NCI-H1436 treated with DMSO at 0.1 percent for 48 hours (cell line): ENCODE measurements at places on chromosomes 7 and 10.

GRCh38 chr10:23408330-23408976 is 30.4 kb upstream of the OTUD1 start:
- no peak for DNase-seq

DNA sequence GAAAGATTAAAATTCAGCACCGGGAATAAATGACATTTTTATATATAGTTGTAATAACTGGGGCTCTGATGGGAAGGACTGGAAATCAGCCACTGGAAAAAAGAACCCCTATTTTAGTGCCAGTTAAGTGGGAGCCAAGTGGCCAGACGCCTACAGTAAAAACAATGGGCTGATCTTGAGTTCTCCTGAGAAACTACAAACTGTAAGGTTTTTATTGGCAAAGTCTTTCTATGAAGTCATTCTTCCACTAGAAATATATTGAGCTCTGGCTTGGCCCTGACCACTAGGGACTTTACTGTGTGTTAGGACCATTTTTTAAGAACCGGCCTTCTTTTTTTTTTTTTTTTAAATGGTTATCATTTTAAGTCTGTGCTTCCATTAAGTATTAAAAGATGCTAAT is 79.6 kb downstream of the ZNF22 start:
- no peak for DNase-seq

- no peak for DNase-seq
Observed at GRCh38 chr10:62098278-62099121, 170.1 kb downstream of the RTKN2 start.

- no peak for DNase-seq
Observed at GRCh38 chr10:16909961-16910792, 93.0 kb upstream of the RSU1 start.

- DNase-seq = no peak
Observed at GRCh38 chr10:70589762-70590654, 12.5 kb downstream of the PRF1 start.

DNA sequence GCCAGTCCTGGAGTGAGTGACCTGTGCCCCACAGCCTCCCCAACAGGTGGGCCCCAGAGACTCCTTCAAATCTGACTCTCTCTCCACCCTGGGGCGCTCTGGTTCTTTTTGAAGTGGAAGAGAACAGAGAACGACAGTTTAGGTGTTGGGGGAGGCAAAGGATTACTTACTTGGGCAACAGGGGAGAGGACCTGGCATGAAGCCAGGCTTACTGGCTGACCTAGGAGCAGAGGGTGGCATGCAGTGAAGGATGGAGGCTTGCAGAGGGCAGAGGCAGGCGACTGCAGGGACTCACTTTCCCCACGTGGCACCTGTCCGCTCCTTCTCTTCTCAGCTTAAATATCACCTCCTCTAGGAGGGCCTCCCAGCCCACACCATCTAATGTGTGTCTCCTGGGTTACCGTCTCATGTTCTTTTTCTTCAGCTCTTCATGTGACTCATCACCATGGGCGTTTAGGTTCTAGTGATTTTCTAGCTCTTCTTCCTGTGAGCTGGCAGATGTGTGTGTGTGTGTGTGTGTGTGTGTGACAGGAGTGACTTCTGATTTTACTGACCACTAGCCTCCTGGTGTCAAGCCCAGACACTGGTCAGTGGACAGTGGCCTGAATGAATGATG is 15.5 kb downstream of the LZTS2 start:
- no peak for DNase-seq

DNA sequence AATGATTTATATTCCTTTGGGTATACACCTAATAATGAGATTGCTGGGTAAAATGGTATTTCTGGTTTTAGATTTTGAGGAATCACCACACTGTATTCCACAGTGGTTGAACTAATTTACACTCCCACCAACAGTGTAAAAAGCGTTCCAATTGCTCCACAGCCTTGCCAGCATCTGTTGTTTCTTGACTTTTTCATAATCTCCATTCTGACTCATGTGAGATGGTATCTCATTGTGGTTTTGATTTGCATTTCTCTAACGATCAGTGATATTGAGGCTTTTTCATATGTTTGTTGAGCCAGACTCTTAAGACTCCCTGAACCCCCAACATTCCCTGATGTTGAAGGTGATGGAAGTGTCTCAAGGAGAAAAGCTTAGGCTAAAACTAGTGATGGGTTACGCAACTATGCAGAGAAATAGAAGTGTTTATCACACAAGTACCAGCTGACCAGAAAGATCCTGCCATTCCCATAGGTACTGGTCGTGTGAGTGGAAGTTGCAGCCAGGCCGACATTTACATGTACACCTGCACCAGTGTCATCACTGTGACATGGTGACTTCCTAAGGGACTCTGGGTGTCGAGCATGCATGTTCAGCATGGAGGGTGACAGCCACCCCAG is 711.2 kb upstream of the NRP1 start:
- DNase-seq = no peak

GRCh38 chr7:82559193-82559805 is 115.7 kb upstream of the CACNA2D1 start:
- peak; percentile 93 for DNase-seq

- DNase-seq = peak; percentile 7
Observed at GRCh38 chr10:98096731-98097130, 37.7 kb upstream of the R3HCC1L start.

GRCh38 chr10:116870949-116871348 is 21.6 kb downstream of the ENO4 start:
- no peak for DNase-seq

DNA sequence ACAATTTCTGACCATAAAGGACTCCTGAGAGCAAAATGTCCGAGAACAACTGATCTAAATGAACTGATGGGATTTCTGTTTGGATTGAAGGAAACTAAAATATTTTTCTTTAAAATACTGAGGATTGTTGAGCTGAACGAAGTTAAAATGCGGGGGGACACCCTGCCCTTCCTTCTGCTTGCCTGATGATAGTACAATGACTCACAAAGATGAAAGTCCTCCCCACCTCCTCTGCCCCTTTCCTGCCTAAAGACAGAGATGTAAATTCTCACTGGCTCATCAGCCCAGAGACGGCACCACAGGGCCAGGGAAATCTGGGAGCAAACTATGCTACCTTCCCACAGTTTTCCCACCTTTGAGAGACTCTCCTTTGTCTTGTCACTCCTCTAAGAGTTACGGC is 180.6 kb downstream of the PHTF2 start:
- DNase-seq = no peak

DNA sequence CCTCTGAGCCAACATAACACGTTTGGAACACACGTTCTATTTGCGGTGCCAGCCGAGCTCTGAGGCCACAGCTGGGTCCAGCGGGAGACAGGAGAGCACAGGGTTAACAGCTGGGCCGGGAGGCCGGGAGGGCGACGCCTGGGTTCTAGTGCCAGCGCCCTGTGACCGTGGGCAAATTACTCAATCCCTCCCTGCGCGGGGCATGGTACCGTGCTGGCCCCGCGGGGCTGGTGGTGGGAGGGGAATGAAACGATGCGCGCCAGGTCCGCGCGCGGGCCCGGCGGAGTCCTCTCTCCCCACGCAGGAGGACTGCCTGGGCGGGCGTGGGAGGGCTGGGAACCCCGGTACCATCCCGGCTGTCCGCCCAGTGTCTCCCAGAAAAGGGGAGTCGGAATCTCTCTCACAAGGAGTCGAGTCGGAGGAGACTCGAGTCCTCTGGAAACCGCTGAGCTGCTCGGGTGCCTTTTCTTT is 30.4 kb downstream of the LEP start:
- DNase-seq = no peak

- no peak for DNase-seq
Observed at GRCh38 chr10:102960157-102960556, 42.1 kb downstream of the CNNM2 start.

DNA sequence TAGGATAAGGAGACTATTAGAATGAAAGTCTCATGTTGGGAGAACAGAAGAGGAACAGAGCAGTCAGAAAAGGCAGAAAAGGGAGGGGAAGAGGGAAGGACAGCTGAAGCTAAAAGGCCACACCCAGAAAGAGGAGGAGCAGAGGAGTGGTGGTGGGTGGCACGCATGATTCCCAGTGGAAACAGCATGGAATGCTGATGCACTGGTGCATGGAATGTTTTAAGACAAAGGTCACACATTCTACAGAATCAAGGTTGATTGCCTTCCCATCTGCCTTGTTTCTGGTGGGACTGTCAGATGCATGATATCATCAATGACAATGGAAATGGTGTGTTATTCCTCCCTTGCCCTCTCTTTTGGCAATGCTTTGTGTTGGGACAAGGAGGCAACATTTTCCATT is 285.4 kb upstream of the MKI67 start:
- DNase-seq = no peak

DNA sequence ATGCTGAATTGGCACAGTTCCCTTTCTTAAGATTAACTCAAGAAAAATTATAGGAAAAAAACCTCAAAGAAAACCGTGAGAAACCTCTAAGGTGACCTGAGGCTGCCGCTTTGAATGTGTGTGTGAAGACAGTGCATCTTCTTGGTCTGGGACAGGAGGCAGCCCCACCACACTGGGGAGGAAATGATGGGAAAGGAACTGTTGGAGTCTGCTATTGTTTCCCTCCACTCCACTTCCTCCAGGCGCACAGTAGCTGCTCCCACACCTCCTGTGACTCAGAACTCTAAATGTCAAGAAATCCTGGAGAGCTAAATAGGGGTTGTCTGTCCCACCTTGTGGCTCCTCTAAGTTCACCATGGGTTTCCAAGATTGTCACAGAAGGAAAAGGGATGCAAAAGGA is 179.4 kb downstream of the PDE1C start:
- DNase-seq = no peak

DNA sequence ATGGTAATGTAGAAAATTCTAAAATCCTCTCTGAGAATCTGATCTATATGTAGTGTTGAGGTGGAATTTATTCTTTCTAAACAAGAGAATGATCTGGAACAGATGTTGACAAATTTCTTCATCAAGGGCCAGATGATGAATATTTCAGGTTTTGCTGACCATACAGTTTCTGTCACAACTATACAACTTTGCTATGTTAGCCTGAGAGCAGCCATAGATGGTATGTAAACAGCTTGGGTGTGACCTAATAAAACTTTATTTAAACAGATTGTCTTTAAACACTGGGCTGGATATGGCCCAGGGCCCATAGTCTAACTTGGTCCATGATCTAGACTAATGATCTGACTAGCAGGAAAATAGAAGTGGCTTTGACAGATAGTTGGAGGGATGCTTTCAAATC is 213.6 kb upstream of the CELF2 start:
- no peak for DNase-seq

DNA sequence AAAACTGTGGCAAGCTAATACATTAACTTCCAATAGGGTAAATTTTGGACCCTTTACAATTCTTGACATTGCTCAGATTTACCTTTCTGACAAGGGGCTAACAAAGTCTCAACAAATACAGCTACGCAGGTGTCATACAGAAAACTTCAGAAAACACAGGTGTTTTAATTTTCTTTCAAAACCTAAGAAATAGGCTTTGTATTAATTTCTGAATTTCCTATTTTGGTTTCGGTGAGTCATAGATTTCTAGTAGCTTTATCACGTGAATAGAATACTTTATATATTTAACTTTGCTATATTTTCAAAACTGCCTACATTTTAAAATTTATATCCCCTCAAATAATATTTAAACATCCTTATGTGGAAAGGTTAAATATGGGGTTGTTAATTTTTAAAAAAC is 215.3 kb downstream of the DGKB start:
- DNase-seq = no peak

GRCh38 chr7:128763541-128763940 is 12.1 kb downstream of the OPN1SW start:
- DNase-seq = no peak
